Body of pancreas (tissue), 4 donors: ENCODE measurements at places on chromosomes 1 and 21.

DNA sequence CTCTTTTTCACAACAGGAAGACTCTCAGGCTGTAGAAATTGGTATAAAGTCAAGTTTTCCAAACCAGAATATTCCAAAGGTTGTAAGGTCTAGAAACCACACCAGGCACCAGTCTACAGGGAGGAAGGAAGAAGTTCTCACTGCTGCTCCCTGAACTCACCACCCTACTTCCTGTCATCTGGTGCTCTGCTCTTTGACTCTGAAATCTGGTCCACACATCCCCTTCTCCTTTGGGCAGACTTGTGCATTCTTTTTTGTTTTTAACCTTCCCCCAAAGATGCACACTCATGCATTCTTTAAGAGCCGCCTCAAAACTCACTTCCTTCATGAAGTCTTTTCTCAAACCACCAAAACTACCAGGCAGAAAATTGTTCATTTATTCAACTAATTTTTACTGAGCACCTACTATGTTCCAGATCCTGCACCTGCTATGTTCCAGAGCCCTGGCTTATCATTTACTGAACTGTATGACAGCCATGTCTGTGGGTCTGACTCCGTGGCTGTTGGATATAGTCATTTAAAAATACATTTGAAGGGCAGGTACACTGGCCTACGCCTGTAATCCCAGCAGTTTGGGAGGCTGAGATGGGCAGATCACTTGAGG is 30.1 kb upstream of the EPS15 start:
- DNase-seq = peak; percentile 23

DNA sequence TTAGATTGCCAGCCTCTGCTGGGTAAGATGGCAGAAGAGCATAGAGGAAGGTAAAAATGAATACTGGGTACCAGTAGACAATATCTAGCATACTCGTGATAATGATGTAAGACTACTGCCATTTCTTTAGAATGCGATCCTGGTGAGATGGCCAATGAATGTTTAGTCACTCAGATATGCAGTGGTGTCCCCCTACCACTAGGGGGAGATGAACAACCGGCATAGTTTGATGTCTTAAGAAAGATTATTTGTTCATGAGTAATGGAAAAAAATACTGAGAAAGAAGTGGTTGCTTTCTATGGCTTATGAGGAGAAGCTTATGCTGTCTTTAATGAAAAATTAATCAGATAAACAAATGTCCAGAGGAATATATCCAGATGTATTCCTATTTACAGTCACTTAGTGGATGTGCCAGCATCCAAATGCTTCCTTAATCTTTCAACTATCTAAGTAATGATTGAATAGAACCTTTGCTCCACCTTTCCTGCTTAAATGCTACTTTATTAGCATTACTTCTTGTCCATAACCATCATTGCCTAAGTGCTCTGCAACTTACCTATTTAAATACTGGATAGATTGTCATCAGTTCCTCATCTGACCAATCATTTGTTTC is 256.6 kb downstream of the ST6GALNAC3 start:
- peak; percentile 41 for DNase-seq

GRCh38 chr1:65765631-65766030 is 27.1 kb upstream of the PDE4B start:
- no peak for DNase-seq

DNA sequence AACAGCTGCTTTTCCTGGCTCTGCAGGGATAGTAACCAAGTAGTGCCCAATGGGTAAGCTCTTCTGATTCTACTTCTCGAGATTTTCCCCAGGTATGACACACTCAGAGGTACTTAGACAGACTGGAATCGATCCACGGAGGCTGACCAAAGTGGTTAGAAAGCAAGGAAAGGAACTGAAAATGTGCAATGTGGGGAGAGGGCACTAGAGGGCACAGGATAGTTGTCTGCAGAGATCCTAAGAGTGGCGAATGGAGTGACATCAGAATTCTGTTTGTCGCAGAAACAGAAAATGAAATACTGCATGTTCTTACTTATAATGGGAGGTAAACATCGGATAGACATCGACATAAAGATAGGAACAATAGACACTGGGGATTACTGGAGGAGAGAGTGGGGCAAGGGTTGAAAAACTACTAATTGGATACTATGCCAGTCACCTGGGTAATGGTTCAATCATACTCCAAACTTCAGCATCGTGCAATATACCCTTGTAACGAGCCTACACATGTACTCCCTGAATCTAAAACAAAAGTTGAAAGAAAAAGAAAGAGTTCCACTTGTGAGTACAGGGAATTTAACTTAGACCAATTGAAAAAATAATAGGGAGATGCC is 23.3 kb downstream of the CYP2J2 start:
- DNase-seq = peak; percentile 50

GRCh38 chr21:44000360-44000759 is 11.7 kb upstream of the TRAPPC10 start:
- no peak for DNase-seq

GRCh38 chr1:168392958-168393549 is 112.4 kb downstream of the TBX19 start:
- DNase-seq = no peak

DNA sequence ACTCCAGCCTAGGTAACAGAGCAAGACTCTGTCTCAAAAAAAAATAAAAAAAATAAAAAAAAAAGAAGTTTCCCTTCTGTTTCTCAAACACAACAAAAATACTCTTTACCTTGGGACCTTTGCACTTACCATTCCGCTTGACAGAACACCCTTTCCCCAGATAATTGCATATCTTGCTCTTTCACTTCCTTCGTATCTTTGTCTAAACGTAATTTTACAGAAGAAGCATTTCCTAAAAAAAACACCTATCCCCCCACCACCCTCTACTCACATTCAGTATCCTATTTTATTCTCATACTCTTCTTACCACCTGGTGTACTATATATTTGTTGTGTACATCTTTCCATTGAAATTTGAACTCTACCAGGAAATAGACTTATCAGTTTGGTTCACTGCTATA is 32.7 kb downstream of the ASH1L start:
- no peak for DNase-seq

DNA sequence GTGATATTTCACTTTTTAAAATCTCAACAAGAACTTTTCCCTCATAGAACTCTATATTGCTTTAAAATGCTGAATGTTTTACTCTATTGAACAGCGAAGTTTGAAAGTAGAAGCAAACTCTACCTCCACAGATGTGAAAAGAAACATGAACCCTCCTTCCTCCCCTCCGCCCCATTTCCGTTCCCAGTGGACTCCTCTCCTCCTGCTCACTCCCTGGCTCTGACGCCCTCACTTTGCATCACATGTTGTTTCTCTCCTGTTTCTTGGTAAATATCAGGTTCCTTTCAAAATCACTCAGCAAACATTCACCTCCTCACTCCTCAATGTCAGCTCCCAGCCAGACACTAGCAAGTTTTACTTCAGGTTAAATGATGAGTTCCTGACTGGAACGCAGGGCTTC is 34.6 kb downstream of the KCNH1 start:
- no peak for DNase-seq

- DNase-seq = no peak
These were observed 8.3 kb downstream of the BCAR3 start for GRCh38 chr1:93673163-93673829.

DNA sequence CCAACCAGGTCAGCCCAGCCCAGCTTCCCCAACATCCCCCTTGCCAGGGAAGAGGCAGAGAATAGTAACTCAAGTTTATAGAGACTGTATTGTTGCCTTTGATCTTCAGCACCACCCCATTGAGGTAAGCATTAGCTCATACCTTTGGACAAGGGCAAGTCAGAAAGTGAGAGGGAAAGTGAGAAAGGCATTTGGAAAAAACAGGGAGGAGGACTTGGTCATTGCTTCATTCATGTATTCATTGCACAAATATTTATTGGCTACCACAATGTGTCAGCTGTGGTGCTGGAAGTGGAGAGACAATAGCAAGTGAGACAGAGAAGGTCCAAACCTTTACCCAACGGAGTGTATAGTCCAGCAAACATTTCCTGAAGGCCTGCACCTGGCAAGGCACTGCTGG is 561.2 kb downstream of the KIF26B start:
- no peak for DNase-seq

GRCh38 chr1:214573386-214574318 is 22.2 kb upstream of the PTPN14 start:
- DNase-seq = no peak

DNA sequence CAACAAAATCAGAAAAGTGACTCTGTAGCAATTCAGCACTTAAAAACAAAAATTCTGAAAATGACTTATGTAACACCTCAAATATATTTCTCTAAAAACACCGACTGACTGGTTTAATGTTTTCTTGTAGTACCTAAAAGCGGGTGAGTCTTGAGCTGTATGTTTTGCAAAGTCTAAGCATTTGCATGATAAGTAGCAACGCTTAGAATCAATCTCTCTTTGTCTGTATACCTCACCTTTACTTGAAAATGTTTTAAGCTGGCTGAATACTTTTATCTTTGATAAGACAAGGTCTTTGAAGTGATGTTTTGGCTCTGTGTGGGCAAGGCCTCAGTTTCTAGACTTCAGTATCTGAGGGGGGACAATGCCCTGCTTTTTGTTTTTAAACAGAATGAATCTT is 8.2 kb downstream of the ITPKB start:
- DNase-seq = no peak

DNA sequence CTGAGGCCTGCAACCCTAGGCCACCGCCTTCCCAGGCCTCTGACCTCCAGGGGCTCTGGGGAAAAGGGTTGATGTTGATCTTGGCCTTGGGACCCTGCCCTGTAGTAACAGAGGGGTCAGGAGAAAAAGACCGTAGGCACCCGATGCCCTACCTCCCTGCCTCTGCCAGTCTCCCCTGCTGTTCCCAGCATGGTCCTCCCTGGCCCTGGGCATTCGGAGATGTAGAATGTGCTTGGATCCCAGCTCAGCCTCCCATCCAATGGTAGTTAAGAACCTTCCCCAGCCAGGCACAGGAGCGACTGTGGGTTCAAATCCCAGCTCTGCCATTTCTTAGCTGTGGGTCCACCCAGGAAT is 72.0 kb upstream of the TARDBP start:
- DNase-seq = no peak

DNA sequence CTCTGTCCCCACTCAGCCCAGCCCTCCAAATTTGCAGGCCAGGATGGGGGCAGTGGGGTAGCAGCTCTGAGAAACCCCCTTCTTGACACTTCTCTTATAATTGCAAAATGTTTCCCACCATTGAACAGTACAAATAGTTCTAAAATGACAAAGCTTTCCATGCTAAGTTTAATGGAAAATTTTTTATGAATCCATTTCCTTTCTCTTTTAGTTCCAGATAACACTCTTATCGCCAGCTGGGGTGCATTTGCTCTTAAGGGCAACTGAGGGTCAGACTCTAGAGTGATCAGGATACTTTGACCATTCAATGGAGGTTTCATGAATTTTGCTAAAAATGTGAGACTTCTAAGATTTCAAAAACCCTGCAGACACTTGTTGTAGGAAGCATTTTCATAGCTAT is 29.9 kb downstream of the PIK3C2B start:
- no peak for DNase-seq

DNA sequence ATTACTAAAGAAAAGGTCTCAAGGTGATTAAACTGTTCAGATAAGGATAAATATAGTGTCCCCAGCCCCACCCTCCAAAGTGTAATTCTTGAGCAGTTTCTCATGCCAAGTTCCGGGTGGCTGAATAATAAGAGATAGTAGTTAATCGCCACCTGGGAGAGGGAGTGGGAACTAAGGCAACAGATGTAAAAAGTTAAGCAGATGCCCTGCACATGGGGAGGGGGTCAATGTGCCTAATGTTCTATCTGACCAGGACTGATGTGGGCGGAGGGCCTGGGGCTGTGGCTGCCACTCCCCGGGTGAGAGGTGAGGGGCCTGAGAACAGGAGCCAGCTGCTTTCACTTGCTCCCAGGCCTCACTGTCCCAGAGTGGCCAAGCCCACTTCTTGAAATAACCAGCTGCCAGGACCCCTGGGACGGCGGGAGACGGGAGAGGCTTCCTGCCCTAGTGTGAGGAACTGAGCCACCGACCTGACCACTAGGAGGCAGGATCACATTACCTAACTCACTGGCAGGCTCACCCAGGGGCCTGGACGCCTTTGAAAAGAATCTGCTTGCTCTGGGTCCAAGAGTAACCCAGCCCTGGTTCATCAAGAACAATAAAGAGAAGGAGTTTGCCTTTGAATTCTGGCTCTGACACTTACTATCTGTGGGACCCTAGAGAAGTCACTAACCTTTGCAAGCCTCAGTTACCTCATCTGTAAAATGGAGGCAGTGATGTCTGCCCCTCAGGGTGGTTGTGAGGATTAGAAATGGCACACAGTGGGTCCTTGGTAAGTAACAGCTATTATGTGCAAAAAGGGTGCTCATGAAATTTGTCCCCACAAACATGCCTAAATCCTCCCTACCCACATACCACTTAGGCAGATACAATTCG is 179.2 kb downstream of the ATG4C start:
- DNase-seq = peak; percentile 57

DNA sequence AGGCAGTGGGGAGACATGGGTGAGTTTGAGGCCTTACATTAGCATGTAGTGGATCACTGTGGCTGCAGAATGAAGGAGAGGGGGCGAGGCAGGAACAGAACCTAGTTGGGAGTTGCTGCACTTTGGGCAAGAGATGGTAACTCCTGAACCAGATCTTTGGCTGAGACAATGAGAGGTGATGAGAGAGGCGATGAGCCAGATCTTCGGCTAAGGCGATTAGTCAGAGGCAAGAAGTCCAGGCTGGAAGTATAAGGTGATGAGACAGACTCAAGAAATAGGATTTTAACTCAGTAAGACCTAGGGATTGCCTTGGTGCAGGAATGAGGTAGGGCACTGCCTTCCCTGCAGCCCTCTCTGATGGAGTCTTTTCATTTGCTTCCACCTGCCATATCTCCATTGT is 9.1 kb upstream of the ARTN start:
- no peak for DNase-seq

DNA sequence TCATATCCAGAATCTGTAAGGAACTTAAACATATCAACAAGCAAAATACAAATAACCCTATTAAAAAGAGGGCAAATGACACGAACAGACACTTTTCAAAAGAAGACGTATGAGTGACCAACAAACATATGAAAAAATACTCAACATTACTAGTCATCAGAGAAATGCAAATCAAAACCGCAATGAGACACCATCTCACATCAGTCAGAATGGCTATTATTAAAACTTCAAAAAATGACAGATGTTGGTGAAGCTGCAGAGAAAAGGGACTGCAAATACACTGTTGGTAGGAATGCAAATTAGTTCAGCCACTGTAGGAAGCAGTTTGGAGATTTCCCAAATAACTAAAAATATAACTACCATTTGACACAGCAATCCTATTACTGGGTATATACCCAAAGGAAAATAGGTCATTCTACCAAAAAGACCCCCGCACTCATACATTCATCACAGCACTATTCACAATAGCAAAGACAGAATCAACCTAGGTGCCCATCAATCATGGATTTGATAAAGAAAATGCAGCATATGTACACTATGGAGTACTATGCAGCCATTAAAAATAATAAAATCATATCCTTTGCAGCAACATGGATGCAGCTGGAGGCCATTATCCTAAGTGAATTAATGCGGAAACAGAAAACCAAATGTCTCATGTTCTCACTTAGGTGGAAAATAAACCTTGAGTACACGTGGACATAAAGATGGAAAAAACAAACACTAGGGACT is 230.1 kb upstream of the RAB4A start:
- no peak for DNase-seq
